ENCODE measurements at places on chromosomes 4 and X.

DNA sequence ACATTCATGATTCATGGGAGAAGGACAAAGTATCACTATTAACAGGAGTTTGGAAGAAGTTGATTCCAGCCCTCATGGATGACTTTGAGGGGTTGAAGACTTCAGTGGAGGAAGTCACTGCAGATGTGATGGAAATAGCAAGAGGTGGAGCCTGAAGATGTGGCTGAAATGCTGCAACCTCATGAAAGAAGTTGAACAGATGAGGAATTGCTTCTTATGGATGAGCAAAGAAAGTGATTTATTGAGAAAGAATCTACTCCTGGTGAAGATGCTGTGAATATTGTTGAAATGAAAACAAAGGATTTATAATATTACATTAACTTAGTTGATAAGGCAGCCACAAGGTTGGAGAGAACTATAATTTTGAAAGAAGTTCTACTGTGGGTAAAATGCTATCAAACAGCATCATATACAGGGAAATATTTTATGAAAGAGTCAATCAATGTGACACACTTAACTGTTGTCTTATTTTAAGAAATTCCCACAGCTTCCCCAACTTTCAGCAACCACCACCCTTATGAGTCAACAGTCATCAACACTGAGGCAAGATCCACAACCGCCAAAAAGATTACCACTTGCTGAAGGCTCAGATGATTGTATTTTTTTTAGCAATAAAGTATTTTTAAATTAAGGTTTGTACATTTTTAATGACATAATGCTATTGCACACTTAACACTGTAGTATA, 302.6 kb downstream of the CBLL2 start:
- no peak for DNase-seq

- no peak for DNase-seq
Measured at GRCh38 chrX:40082447-40083119, 15.2 kb downstream of the BCOR start.

GRCh38 chr4:28772066-28772465, 1911.4 kb downstream of the STIM2 start:
- no peak for DNase-seq

DNA sequence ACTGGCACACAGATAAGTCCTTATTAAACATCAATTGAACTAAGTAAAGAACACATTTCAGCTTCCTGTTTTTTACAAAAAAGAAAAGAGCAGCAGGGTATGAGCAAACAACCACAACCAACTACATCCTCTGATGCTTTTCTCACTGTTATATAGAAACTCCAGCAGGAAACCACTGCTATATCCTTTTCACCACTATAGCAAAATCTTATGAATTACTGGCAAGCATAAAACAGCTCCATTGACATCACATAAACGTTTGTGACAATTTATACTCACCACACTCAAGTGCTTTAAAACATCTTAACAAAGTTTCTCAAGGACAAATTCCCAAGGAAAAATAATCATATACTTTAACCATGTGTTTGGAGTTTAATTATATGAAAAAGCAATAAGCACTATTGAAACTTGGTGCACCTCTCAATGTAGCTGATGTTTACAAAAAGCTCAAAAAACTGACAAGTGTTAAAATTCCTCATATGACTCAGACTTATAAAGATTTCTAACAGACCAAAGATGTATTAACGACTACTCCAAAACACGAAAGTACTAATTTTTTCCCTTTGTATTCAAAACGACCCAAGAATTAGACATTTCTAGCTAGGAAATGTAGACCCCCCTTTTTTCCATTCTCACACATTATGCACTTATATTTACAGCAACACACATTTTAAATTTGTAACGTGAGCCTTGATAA, 12.9 kb downstream of the GPRIN3 start:
- no peak for DNase-seq

DNA sequence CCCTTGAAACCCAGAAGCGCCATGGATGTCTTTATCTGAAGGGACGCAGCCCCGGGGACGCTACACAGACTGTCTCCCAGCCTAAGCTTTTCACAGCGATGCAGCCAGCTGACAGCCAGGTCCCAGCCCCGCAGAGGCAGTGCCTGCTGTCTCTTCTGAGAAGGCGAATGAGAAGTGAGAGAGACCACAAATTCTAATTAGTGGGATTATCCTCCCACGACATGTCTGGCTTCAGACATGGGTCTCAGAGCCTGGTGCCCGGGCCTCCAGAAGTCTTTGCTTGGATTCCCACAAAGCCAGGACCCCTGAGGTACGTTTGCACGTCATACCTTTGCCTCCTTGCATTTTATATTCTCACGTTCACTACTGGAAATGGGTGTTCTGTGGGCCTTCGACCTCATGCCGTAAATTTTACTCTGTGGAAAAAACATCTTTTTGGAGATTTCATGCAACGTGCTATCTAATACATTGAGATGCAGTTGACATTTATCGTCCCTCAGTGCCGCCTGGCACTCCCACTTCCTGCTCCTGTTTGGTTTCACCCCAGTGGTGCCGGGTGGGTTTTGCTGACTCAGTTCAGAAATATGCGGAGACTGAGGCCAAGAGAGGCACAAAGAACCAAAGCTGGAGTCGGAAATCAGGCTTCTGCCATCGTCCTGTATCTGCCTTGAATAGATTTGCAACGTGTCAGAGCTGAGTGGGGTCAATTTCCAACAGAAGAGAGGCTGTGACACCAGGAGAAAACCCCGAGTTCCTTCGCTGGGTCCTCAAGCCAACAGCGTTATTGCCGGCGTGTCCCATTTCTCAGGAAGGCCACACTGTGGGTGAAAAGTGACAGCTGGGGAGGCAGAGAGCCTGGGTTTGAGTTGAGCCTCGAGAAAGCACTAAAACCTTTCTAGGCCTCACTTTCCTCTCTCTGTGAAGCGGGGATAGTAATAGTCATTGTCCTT, 114.4 kb downstream of the STK32B start:
- no peak for DNase-seq

GRCh38 chrX:119206203-119206602, 29.9 kb upstream of the PGRMC1 start:
- DNase-seq = no peak

DNA sequence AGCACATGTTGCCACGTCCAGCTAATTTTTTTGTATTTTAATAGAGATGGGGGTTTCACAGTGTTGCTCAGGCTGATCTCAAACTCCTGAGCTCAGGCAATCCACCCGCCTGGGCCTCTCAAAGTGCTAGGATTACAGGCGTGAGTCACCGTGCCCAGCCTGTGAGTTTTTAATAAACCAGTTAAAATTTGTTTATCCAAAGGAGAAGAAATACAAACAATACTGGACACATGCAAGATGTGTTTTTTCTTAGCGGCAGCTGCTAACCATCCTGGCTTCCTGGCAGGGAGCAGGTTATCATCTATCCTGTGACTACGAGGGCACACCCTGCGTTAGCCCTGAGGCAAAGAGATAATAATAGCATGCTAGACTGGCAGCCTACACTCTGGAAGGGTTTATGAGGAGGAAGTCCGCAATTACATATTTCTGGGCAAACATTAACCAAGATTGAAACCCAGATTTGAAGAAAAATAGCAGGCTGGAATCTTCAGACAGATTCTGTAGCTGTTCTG, 191.4 kb downstream of the SPRY1 start:
- DNase-seq = no peak

- peak; percentile 3 for DNase-seq
Measured at GRCh38 chrX:41481264-41482109, 34.3 kb downstream of the NYX start.

GRCh38 chr4:52750819-52751486, at the start of gene ERVMER34-1:
Gene ERVMER34-1 (minus strand): TSS chr4:52751425. CDS start chr4:52745520, 5,905 bp downstream.
- peak; percentile 30 for DNase-seq
